Activated CD4-positive, alpha-beta memory T cell treated with anti-CD3 and anti-CD28 coated beads, Interleukin-2, amount 10 ng/mL, durations not matched to agents 7 days and 5 days (primary cell): ENCODE measurements at places on chromosomes 16 and 17. TPM values are rescaled to one million over a fixed set of nuclear protein-coding genes. Genes with fewer than 3 reads are reported as not detected.
A peak's percentile ranks its signal among the peaks of the same experiment; 100 is the strongest.

Gene TBC1D3H
- not detected for total RNA-seq

- no peak for DNase-seq
These were observed 78.1 kb upstream of the BRD7 start for GRCh38 chr16:50446861-50447260.

GRCh38 chr16:75565640-75566039 lies 539 bp upstream of the GABARAPL2 start:
- no peak for DNase-seq

Gene KCNJ12
- not detected for total RNA-seq

DNA sequence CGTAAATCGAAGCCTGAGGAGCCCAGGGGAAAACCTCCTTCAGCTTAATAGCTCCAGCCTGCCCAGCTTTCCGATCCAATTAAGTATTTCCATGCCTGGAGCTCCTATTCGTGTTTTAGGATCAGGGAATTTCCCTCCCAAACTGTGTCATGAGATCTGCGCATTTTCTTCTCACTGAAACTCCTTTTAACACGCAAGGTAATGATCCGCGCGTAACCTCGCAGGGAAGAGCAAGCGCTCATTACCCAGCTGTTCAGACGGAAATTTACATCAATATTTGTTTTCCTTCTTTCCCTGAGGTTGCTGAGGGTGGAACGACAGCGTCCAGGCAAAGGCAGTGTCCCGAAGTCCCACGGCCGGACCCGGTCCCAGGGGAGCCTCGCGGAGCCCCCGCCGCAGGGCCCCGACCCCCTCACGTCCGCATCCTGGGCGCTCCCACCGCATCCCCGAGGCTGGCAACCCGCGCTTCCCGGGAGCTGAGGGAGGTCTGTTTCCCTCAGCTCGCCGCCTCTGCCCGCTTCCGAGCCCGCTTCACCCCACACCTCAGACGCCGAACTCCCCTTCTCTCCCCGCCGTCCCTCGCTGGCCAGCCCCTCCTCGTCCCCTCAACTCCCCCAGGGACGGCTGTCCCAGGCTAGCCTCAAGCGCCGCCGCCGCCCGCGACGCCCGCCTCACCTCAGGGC lies 415 bp downstream of the ABCA5 start:
- no peak for DNase-seq

DNA sequence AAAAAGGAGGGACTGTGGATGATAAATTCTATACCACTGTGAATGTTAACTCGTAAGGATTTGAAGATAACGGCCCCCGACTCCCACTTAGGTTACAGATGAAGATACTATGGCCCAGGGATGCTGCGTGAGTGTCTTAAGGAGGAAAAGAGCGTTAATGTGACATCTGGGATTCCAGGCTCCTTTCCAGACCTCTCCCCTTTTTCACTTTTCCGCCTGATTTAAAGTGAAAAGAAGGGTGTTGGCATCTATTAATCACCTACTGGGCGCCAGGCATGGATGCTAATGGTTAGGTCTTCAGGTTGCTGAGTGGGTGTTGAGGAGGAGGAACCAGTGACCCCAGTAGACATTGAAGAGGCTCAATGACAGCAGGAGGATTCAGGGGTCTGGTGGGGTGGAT lies 117.8 kb downstream of the RBFOX1 start:
- no peak for DNase-seq

DNA sequence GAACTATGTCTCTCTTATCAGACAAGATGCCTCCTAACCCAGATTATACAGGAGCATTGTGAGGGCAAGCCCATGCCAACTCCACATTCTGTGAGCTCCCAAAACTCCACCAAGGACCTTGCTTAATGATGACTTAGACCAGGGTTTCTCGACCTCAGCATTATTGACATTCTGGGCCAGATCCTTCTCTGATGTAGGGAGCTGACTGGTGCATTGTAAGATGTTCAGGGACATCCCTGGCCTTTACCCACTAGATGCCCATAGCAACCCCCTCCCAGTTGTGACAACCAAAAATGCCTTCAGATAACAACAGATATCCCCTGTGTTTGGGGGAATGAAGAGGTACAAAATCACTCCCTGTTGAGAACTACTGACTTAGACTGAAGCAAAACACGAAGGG lies 43.6 kb downstream of the HOXB1 start:
- DNase-seq: no peak

- no peak for DNase-seq
These were observed 486.5 kb downstream of the HS3ST4 start for GRCh38 chr16:26178298-26178697.

DNA sequence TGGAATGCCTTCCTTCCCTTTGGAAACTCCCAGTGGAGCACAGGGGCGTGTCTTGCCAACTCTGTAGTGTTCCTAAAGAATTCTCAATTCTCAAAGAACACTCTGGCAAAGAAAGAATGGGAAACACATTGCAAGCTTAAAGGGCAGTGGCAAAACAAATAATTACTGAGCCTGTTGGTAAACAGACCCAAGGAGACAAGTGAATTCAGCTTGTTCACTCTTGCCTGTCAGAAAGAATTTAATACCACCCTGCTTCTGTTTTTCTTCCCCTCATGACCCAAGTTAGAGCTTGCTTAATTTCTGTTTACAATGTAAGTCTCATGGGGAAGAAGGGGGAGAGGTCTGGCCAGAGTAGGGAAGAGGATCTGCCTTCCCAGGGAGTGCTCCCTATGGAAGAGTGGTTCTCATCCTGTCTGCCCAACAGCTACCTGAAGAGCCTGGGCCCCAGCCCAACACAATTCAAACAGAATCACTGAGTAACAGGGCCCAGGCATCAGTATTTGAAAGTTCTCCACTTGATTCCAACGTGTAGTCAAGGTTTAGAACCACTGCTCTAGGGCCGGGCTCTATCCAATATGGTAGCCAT lies 386.0 kb downstream of the SLC39A11 start:
- DNase-seq: no peak

GRCh38 chr17:58840820-58841612 lies 85.4 kb downstream of the PPM1E start:
- DNase-seq: no peak

DNA sequence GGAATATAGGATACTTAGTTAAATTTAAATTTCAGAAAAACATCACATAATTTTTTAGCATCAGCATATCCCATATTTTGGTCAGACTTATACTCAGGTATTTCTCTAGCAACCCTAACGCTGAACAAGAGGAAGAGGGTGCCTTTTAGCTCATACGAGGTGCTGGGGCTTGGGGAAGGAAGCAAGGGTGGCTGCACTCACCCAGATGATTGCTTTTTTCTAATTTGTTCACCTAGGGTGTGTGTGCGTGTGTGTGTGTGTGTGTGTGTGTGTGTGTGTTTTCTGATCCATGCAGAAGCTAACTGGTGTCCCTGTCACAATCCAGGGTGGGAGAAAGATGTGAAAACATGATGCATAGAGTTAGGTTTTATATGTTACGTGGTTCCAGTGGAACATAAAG lies 81.2 kb downstream of the WNT3 start:
- DNase-seq: no peak

DNA sequence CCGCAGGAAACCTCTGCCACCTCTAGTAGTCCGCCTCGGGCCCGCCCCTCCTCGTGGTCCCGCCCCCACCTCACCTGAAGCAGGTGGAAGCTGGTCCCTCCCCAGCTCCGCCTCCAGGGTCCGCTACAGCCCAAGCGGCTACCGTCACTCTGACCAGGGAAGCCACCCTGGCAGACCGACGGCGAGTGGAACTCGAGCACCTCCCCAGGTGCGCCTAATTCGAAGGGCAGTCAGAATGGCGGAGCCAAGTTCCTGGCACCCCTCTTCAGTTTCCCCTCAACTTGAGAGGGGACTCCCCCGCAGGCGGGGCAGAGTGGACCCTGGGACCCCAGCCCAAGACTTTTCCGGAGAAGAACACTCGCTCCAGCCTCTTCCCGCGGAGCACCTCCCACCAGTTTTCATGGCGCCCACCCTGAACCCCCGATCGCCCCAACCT lies 507 bp downstream of the FHOD1 start:
- no peak for DNase-seq

DNA sequence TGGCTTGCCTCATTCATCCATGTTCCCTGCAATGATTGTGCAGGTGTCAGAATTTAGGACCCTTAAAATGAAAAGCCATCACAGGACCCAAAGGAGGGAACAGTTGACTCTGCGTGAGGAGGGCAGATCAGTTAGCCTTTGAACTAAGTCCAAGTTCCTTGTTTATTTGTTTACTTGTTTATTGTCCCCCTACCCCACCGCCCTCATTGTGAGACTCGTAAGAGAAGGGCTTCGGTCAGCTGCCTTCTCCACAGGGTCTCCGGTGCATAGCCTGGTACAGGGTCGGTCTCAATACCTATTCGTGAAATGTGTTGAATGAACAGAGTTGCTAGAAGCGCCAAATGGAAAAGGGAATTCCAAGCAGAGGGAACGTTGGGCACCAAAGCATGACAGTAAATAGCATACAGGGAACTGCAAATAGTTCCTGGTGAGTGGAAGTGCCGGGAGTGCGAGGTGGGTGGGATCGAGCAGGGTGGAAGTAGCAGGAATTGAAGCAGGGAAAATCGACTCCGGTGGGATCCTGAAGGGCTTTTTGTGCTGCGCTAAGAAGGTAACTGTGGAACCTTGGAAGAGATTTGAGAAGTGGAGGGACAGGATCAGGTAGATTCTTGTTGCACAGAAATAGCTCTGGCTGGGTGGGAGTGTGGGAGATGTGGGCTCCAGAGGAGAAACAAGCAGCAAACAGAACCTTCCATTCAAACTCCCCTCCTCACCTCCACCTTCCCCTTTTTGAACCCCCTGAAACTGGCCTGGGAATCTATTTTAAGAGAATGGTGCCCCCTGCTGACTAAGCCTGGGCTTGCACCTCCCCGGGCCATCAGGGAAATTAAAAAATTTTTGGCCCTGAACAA lies 12.7 kb downstream of the SLC35B1 start:
- peak; percentile 75 for DNase-seq

- no peak for DNase-seq
These were observed 50.6 kb upstream of the STH start for GRCh38 chr17:45948498-45948880.
